ENCODE measurements at places on chromosomes 3 and 15.

DNA sequence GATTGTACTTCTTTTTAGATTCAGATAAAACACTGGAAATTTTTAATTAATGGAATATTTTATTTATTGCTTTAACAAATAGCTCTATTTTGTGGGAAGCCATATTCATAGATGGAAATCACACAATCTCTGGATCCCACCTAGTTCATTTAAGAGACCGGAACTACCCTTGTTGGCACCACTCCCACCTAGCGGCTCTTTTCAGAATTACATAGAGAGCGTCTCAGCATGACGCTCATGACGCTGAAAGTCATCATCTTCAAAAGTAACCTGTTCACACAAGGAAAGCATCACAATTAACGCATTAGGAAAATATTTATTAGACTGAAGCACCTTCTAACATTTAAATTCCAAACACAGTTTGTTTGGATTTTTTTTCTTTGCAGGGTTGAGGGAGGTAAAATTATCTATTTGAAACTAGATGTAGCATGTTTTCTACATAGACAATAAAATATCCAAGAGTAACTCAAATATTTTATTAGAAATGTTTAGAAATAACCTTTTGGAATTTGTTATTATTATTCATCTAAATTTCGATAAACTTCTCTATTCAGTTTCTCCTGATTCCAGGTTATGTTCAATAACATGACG is 214.9 kb upstream of the ARRDC4 start:
- DNase-seq: peak; percentile 13

- peak; percentile 83 for DNase-seq
Measured at GRCh38 chr3:42270561-42270960, 4.6 kb upstream of the CCK start.

DNA sequence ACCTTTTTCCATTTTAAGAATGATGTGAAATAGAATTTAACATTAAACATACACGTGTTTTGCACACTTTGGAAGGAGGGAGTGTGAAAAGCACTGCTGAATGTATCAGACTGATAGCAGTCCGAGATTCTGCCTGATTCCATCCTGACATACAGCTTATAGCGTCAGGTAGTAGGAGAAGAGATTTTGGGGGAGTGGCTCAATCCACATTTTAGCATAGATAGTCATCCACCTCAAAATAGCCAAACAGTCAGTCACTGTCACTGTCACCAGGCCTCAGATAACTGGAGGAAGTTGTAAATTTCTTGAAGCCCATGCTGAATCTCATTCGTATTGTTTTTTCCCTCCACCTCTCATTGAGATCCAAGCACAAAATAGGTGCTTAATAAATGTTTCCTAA is 35.4 kb upstream of the ARHGEF26 start:
- DNase-seq: no peak

DNA sequence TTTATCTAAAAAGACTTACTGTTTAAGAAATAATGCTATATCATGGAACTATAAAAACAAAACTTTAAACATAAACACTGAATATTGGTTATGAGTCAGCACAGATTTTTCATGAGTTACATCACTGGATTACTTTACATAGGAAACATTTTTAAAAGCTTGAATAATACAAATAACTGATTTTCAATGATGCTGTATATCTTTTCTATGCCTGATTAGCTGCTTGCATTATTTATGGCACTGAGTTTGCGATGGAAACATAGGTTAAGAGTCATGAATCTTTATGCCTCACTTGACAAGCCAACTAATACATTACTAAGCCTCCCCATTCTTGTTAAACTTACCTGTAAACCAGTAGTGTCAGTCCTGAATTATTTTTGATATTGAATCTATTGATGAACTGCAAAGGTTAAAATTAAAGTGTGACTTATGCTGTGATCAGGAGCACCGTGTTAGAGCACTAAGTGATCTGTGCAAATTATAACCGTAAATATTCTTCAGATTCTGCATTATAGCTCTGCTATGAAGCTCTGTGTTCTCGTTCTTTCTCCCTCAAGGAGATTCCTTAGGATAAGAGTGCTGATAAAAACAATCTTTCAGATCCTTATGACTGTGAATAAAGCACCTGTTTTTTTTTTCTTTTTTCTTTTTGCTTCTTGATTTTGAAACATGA is 437.3 kb upstream of the BCHE start:
- no peak for DNase-seq

- DNase-seq: no peak
Measured at GRCh38 chr3:173340626-173341025, 56.9 kb upstream of the NLGN1 start.

All from NCI-H1417 (cell line).